Foreskin keratinocyte (primary cell): ENCODE measurements at places on chromosomes 11 and 22. TPM values are rescaled to one million over a fixed set of nuclear protein-coding genes. Genes with fewer than 3 reads are reported as not detected.

NXPE4 gene
- polyA plus RNA-seq: not detected in 2 replicates

TCN1 gene
- polyA plus RNA-seq: 0.16 TPM in 1 of 2 replicates, not detected in the other

OR5B21 gene
- polyA plus RNA-seq: not detected in 2 replicates

OR4D5 gene
- polyA plus RNA-seq: not detected in 2 replicates

MYOD1 gene
- not detected in 2 replicates for polyA plus RNA-seq

P4HA3 gene
- polyA plus RNA-seq: 0.64 and 0.95 TPM in 2 replicates

DNAJB7 gene
- not detected in 2 replicates for polyA plus RNA-seq

ABCC8 gene
- not detected in 2 replicates for polyA plus RNA-seq

ARVCF gene
- 6.9 and 7.7 TPM in 2 replicates for polyA plus RNA-seq

PRMT3 gene
- 10.5 and 12.7 TPM in 2 replicates for polyA plus RNA-seq

GRCh38 chr11:104645261-104646222 lies 252.7 kb downstream of the CASP12 start:
- DNase-seq: no peak

DNA sequence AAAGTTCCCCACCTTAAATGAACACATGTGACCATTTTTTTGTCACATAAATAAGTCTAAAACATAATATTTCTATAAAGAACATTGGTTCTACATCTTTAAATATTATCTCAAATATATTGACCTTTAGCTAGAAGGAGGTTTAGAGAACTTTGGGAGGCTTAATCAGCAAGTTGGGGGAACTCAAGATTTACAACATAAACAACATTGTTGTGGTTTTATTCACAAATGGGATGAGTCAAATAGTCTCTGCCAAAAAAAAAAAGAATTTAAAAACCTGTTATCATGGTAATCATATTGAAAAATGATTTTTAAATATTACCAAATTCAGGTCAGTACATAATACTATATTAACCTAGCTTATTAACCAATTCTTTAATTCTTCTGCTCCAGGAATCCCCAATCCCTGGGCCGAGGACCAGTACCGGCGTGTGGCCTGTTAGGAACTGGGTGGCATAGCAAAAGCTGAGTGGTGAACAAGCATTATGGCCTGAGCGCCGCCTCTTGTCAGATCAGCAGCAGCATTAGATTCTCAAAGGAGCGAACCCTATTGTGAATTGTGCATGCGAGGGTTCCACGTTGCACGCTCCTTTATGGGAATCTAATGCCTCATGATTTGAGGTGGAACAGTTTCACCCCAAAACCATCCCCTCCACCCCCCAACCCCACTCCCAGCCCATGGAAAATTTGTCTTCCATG lies 98.2 kb downstream of the RDX start:
- no peak for DNase-seq

DNA sequence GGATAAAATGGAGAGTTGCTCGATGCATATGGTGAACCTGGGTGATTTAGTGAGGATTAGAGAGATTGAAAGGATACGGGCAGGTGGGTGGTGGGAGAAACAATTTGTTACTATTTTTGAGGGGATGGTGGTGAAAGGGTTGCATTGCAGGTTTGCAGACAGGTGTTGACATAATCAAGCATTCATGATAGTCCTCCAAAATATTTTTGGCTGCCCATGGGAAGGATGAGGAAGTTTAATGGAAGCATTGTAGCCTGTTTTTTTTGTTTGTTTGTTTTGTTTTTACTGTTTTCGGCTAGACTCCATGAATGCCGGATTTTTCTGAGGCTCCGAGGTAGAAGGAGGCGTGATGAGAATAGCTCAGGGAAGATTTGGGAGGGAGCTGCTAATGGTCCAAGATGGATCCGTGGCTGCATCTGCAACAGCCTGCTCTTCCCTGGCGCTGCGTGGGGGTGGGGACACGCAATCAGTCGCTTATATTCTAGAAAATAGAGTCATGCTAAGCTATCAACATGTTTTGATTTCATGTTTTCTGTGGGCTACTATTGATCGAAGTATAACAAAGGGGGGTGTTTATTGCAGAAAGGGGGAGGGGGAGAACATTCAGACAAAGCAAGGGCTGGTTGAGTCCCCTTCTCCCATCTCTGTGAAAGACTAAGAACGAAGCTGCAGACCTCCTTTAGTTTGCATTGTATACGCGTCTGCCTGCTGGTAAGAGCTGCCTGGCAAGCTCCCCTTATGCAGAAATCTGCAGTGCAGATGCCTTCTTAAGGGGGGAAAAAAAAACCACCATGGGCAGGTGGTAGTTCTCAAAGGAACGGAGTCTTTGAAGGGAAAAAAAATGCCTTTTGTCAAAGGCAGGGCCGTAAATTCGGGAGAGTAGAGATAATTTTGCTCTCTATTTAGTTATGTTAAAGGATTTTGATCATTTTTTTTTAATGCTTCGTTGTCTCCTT lies 1.0 kb downstream of the RTN3 start:
- no peak for DNase-seq

DNA sequence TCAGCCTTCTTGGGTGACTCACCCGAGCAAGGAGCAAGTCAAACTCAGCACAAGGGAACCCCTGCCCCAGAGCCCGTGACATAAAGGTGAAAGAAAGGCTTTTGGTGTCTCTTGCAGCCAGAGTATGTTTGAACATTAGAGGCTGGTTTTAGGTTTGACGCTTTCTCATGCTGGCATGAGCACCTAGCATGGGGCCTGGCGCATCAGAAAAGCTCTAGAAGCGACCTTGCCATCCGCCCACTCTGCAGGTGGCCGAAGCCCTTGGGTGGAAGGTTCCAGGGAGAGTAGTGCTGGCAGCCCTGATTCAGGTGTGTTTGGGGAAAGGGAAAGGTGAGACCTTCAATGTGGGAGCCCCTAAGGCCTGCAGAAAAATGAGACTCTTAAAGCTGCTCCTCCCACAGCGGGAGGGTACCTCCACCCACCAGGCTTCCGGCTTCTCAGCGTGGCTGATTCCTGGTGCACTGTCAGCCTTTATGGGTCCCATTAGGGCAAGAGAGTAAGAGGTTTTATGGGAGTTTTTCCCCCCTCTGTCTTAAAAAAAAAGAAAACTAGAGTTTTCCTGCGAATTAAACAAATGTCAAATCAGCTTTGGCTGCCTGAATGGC lies 88.4 kb downstream of the GRIK4 start:
- DNase-seq: no peak

GRCh38 chr11:124174001-124174583 lies 9.1 kb upstream of the OR10D3 start:
- DNase-seq: peak; percentile 28

DNA sequence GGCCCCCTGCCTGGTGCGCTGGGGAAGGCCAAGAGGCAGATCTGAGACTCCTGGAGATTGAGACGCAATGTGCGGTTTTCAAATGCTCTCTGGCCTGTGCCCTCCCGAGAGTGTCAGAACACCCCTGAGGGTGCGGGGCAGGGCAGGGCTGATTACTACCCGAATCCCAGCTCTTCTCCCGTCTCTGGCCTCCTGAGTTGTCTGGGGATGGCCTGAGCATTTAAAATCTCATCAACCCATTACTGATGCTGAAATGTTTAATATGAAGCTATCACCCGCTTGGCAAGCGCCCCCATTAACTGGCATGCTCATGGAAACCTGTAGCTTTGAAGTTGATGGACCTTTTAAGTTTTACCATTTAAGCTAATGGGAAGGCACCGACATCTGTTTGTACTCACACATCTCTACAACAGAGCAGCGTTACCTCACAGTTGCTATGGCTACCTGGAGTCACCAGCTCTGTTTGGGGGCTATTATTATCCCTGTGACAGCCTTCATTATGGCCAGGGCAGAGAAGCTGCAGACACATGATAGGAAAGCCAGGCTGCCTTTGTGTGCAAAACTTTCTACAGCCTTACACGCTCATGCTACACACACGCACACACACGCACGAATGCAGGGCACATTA lies 3.6 kb upstream of the MB start:
- DNase-seq: no peak

DNA sequence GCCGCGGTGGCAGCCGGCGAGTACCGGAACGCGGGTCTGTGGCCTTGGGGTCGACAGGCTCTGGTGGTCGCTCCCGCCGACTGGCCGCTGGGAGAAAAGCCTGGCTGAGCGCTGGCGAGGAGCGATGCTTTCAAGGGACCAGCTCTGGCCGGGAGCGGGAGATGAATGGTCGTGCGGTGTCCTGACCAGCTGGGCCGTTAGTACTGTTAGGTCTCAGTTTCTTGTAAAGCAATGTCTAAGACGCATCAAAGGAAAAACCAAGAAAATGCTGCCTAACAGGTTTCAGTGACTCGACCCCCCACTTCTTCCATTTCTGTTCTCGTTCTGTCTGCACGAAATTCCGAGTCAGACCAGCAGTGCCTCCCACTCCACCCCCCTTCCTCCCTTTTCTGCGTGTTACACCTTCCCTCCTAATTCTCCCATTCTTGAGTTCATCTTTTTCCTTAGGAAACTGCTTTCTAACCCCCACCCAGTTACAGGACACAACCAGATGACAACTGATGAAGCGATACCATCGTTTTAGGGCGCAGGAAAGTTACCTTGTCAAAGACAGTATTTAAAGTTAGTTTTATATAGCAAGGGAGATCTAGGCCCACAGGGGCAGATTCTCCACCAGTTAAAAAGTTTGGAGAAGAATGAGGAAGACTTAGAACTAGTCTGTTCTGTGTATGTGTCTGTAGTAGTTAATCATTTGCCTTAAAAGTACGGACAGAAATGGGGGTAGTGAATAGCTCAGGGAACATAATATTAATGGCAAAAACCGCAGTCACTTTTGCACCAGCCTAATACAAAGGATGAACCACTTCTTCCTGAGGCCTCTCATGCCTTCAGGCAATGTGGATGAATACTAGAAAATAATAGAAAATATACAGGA lies 1.0 kb downstream of the CUL5 start:
- no peak for DNase-seq

GRCh38 chr22:37054056-37054395 lies 2.5 kb downstream of the KCTD17 start:
- DNase-seq: no peak

DNA sequence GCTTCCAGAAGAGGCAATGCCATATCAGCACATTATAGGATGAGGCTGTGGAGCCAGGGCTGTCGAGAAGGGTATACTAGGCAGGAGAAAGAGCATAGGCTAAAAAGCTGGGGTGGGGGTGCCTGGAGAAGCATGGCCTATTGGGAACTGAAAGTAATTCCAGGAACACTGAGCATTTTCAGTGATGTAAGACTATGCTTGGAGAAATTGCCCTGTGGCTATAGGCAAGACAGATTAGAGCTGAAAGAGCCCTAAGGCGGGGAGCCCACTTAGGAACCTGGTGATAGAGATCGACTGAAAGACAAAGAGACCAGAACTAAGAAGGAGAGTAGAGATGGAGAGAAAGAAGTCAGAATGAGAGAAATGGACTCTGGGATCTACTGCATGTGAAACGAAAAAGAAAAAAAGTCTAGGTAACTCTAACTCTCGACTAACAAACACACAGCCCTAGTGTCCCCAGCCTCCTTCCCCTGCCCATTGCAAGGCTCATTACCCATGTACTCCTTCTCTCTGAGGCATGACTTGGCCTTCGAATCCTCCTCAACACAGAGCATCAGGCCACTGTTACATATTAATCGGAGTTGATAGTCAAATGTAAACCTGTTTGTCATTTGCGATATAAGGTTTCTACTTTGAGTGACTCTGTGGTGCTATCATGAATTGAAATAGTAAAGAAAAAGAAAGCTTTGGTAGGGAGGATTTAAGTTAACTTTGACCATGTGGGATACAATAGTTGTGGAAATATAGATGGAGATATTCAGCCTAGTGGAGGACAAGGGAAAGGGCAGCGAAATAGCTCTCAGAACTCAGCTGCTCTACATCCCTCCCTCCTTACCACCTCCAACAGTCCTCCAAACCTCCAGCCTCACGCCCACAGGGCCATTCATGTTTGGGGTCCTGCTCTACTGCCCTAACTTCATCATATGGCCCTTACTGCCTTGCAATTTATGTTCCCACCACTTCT lies 52.3 kb upstream of the BMAL1 start:
- no peak for DNase-seq

DNA sequence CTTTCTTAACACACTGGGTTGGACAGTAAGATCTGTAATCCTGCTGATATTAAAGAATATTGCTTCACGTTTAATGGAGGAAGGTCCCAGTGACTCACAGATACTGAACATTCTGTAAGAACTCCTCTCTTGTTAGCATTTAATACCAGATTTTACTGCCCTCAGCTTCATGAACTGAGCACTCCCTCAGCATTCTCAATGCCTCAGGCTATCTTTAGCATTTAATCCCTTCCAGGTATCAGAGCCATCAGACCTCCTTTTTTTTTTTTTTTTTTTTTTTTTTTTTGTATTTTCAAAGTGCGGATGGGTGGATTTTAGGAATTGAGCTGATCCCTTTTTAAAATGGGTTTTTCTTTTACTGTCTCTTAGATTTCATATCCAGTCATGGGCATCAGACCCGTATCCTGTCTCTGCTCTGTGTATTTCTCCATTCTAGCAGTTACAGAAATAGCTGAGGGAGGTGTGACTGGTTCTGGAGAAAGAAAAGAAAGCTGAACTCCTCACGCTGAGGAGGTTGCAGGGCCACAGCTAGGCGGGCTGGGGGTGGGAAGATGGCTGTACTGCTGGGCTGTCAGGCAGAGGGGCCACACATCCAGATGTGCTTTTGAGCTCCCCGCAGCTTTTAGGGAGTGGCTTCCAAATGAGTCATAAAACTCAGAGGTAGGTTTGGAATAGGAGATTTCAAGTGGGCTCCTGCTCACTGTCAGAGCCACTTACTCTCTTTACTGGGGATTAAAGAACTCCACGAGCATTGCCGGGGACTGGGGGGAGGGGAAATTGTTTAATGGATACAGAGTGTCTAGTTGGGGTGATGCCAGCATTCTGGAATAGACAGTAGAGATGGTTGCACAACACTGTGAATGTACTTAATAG lies 97.0 kb downstream of the SYT9 start:
- DNase-seq: peak; percentile 26

DNA sequence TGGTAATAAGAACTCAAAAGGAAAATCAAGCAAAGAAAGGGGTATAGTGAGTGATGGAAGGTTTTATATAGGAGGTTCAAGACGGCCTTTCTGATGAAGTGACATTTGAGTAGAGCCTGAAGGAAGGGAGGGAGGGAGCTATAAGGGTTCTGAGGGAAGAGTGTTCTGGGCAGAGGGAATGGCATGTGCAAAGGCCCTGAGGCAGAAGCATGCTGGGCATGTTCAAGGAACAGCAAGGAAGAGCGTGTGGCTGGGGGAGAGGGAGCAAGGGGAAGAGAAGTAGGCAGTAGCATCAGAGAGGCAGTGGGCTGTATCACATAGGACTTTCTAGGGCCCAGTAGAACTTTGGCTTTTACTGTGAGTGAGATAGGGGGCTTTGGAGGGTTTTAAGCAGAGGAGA lies 108.9 kb upstream of the NAV2 start:
- no peak for DNase-seq

- no peak for DNase-seq
Observed at GRCh38 chr11:41222236-41222635, 237.2 kb downstream of the LRRC4C start.
